ENCODE measurements at places on chromosomes 13 and 19.

DNA sequence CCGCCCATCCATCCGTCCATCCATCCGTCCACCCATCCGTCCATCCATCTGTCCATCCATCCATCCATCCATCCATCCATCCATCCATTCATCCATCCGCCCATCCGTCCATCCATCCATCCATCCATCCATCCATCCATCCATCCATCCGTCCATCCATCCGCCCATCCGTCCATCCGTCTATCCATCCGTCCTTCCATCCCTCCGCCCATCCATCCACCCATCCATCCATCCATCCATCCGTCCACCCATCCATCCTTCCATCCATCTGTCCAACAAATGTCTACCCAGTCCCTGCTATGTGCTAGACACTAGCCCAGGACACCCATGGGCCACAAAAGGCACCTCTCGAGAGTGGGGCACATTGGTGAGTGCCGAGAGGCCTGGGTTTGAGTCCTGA lies 15.7 kb downstream of the LRRC4B start:
- no peak for DNase-seq

DNA sequence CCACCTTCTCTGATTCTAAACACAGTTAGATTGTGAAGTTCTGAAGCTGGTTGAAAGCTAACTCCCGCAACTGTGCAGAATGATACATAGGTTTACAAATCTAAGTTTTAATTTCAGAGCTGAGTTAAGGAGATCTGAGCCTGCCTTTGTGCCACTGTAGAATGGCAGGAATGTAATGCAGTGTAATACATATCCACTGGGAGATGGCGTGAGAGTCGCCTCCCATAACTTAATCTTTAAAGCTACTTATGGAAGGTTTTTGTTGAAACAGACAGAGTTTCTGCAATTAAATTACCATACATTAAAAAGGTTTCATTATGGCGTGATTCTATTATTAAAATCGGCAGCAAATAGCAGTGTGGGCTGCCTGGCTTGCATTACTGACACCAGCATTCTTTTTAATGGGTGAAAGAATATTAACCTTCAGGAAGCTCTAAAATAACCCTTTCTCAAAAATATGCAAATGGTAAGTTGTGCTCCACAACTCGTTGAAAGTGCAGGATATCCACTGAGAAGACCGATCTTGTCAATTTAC lies 257.4 kb downstream of the OLFM4 start:
- DNase-seq, result no peak

GRCh38 chr13:108561149-108561548 lies 68.3 kb upstream of the MYO16 start:
- DNase-seq, result no peak

DNA sequence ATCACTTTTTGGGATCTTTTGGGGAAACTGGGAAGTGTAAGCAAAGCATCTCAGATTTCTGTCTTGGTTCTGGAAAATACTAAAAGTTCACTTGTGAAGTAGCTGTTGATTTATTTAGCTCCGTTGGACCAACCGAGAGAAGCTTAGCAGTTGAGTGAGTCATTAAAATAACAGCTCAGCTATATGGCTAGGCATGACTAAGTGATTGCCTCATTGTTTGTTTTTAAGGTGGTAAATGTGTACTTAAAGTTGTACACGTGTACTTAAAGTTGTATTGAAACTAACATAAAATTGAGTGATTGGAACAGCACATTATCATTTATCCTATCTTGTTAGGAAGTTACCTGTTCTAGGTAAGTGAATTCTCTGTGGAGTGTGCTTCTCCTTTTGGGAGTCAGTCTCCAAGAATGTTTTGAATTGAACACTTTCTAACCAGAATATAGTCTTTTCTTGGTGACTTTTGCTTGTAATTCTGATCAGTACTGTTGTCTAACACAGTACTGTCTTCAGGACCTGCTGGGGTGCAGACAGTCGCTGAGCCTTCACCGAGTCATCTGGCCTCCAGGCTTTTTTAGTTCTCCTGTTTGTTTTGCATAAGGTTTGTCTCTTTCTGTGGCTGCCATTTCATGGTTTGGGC lies 2.9 kb upstream of the DCUN1D2 start:
- DNase-seq, result no peak

- no peak for DNase-seq
Observed at GRCh38 chr19:56980906-56981305, 138.9 kb upstream of the USP29 start.

- no peak for DNase-seq
Observed at GRCh38 chr13:32125751-32126150, 94.2 kb downstream of the FRY start.

- no peak for DNase-seq
Observed at GRCh38 chr13:108573455-108573854, 56.0 kb upstream of the MYO16 start.

GRCh38 chr19:54662730-54663129 lies at the start of gene LILRB4:
Gene LILRB4 (plus strand): TSS chr19:54662985. CDS start chr19:54663034, 49 bp downstream.
- no peak for DNase-seq

DNA sequence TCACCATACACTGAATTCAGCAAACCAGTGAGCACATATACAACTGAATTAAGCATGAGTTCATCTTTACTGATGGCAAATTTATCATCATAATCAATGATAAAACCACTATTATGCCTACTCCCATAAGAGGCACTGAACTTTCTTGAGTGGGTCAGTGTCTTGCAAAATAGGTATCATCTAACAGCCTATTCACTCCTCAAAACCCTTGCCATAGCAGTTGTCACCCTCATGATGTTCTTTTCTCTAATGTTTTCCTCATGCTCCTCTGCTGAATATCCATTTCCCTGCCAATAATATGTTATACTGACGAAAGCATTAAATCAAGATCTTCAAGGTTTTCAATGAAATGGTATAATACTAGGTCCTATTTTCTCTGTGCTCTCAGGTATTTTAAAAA lies 5.6 kb downstream of the ARGLU1 start:
- DNase-seq, result no peak

- DNase-seq, result no peak
Observed at GRCh38 chr13:37729876-37730275, 131.3 kb upstream of the POSTN start.

DNA sequence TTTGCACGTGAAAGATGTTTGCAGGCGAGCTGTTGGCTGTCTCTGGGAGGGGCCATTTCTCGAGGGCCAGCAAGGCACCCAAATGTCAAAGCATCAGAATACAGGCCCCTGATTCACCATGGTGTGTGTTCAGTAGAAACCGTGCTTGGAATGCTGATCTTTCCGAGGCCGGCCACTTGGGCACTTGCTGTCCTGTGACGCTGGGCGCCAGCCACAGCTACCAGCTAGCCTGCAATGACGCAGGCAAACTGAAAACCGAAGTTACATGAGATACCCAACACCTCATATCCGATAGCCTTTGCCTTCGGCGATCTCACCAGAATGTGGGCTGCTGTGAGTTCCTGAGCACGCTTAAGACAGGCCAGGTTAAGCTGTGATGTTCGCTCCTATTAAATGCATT lies 12.0 kb downstream of the THOP1 start:
- DNase-seq, result no peak

DNA sequence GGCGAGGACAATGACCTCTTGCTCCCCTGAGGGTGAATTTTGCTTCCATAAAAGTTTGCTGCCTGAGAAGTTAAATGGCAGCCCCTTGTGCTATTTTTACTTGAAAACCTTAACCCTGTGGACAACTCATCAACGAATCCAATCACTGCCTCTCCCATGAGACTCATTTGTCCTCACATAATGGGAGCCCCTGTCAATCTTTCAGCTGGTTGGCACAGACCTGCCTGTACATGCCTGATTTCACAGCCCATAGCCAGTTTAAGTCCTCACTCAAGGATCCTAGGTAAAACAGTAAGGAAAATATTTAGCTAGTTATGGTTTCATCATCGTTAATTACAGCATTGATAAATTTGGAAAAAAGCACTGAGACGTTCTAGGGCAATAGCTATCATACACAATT lies 207.4 kb downstream of the NHLRC3 start:
- no peak for DNase-seq

- no peak for DNase-seq
Observed at GRCh38 chr13:31274390-31274789, 74.6 kb downstream of the B3GLCT start.

- DNase-seq, result no peak
Observed at GRCh38 chr19:15280915-15281683, 48.9 kb upstream of the EPHX3 start.

GRCh38 chr19:58317476-58318072 lies 9.2 kb upstream of the ZSCAN22 start:
- DNase-seq, result no peak

- no peak for DNase-seq
Observed at GRCh38 chr13:81199956-81200355, 859.0 kb upstream of the SPRY2 start.

- no peak for DNase-seq
Observed at GRCh38 chr19:53462861-53463260, 4.7 kb upstream of the ZNF813 start.

DNA sequence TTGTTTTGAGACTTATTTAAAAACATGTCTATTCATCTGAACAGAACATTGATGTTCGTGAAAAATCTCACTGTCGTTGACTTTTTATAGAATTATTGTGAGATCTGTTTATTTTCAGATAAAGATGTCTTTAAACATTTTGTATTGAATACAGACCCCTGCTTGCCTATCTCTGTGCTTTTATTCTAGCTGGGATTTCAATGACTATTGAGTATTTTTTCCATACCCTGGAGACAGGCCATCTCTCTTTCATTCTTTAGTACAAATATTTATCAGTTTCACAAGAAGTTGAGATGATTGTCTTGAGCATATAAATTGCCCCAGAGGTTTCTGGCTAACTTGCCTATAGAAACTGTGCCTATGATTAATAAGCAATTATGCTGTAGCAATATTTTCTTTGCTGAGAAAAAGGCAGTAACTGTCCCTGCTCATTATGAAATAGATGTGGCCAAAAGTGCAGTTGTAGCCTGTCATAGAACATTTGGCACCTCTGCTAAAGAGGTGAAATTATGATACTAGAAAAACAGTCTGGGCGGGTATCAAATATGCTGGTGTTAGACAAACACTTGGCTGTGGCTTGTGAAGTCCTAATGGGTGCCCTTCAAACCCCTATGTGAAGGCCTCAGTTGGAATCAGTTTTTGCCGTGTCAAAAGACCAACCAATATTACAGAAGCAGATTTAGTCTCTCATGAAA lies 360.6 kb downstream of the HS6ST3 start:
- no peak for DNase-seq

DNA sequence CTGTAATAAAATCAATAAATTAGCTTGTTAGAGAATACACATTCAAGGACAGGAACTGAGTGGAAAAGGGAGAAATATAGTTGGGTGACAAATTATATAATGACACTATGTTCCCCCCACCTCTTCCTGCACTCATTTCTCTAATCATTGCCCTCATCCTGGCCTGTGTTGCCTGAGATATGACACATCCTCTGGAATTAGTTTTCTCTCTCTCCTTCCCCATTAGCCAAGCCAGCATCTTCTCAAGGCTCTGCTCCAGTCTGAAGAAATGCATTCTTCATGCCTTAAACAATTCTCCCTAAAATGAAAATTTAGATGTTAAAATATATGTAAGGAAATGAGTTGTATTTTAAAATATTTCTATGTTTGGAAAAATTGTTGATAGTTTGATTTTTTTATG lies 280.3 kb downstream of the POU4F1 start:
- no peak for DNase-seq

- DNase-seq, result no peak
Observed at GRCh38 chr19:8423817-8424223, 10.7 kb downstream of the MARCHF2 start.

GRCh38 chr13:48405875-48406274 lies 7.0 kb downstream of the LPAR6 start:
- DNase-seq, result no peak

DNA sequence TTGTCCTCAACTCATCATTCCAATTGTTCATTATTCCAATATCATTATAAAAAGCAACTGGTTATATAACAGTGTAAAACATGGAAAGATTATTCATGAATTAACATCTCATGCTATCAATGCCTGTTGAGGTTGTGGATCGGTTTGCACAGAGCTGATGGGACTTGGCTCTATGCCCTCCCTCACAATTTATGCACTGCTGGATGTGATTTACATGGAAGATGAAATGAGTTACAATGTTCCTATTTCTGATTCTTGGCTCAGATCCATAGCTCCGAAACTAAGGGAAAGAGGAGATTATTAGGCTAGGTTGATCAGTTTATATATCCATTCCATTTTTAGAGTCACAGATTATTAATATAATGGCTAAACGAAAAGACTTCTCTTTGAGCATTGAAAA lies 38.6 kb downstream of the SCEL start:
- DNase-seq, result no peak

DNA sequence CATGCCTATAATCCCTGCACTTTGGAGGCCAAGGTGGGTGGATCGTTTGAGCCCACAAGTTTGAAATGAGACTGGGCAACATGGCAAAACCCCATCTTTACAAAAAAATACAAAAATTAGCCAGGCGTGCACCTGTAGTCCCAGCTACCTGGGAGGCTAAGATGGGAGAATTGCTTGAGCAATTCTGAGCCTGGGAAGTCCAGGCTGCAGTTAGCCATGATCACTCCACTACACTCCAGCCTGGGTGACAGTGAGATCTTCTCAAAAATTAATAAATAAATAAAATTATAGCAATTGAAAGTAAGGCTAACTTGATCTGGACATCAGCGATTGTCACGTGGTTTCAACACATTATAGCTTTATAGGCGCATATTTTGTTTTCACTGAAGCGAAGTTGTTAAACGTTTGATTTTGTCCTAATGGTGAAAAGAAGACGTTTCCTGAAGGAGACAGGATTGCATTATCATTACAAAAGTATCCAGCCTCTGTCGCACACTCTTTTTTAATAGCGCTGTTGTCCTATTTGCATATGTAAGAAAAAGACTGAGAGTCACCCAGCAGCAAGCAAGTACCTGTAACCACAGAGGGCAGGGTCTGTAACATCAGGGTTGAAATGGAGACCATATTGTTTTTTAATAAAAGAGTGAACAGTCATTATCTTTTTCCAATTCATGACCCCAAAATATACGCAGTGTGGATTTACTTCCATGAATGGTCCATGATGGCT lies 335.7 kb downstream of the DCT start:
- DNase-seq, result no peak

- DNase-seq, result no peak
Observed at GRCh38 chr19:5889288-5889971, 14.2 kb downstream of the NDUFA11 start.

- no peak for DNase-seq
Observed at GRCh38 chr19:7515110-7515644, 726 bp upstream of the ZNF358 start.

GRCh38 chr19:19745496-19746285 lies 12.8 kb upstream of the ZNF14 start:
- DNase-seq, result no peak

DNA sequence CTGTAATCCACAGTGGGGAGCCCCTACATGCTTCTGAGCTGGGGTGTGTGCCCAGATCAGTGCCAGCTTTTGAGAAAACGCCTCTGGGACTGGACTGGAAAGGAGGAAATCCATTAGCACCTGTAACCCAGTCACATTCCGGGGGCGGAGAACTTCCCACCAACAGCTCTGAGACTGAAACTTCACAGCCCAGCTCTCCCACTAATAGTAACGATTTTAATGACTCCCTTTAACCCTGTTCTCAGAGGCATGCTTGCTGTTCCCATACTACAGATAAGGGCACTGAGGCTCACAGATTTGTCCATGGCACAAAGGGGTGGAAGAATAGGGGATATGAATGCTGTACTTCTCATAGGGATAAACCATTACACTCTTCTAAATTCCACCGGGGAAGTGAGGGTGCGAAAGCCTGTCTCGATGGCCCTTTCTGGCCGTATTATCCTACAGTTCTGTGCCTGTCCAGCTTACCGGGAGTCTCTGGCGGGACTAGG lies 851 bp downstream of the FBXO46 start:
- no peak for DNase-seq

GRCh38 chr19:28469544-28469943 lies 743.4 kb downstream of the UQCRFS1 start:
- no peak for DNase-seq

- DNase-seq, result no peak
Observed at GRCh38 chr13:44294876-44295275, 78.7 kb upstream of the SERP2 start.

Data from activated naive CD4-positive, alpha-beta T cell (primary cell).